ENCODE measurements at places on chromosomes 11 and 22.
A peak's percentile ranks its signal among the peaks of the same experiment; 100 is the strongest.

DNA sequence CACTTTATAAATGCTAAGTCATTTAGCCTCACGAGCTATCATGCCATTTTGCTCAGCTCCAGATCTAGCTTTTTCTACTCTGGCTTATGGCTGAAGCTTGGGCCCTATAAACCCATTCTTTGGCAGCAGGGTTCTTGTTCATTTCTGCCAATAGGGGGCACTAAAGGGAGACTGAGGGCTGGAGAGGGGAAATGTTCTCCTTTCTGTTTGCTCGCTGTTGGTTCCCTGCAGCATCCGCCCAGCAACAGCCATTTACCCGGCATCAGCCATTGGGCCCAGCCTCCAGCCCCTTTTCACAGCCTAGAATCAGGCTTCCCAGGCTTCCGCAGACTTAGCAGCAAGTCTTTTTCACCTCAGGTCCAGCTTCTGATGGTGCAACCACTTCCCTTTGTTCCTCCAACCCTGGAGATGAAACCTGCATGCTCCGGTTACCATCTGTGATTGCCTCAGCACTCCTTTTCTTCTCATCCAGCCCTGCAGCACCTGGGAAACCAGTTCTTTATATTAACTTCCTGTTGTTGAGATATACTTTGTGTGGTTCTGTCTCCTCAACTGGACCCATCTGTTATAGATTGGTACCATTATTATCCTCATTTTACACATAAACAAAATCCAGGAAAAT, 4.2 kb upstream of the ME3 start:
- DNase-seq: no peak

DNA sequence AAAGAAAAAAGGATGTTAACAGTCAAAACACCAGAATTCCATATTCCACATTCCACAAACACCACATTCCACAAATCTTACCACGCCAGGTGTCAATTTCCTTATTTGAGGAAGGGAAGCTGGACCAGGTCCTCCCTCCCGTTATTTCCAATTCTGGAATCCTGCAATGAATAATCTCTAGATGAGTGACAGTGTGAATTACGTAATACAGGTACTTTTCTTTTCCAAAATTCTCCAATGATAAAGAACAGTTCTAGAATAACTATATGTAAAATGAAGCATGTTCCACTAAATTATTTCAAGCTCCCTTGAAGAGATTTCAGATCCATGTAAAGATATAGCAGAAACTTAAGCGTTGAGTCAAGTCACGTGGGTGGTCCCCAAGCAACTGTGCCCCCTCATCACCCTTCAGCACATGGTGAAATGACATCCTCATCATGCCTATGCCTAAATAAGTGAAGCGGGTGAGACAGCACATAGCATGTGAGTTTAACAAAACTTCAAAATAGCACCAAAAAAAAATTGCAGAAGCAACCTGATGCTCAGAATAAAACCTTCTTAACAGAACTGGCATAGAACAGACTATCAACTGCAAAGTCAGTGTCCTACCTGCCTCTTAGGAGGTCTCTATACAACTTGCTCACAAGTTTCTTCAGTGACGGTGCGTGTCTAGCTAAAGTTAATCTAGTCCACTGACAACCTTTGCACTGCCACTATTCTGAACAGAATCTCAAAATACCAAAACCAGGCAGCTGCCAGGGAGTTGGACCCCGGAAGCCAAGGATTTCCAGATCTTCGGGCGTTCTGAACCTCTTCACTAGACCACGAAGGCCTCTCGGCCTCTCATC, 876 bp downstream of the NFRKB start:
- no peak for DNase-seq

GRCh38 chr11:76362716-76363115, 18.2 kb downstream of the THAP12 start:
- DNase-seq: no peak

GRCh38 chr11:78562398-78562797, 12.3 kb downstream of the NARS2 start:
- peak; percentile 65 for DNase-seq

GRCh38 chr11:94533206-94533605, 10.5 kb upstream of the FUT4 start:
- no peak for DNase-seq

Data from osteoblast (primary cell).